ENCODE measurements at places on chromosomes 7 and 10.

- DNase-seq, result no peak
These were observed 103.5 kb downstream of the GPR26 start for GRCh38 chr10:123769647-123770046.

- no peak for DNase-seq
These were observed 28.4 kb upstream of the SEMA3E start for GRCh38 chr7:83677180-83677866.

DNA sequence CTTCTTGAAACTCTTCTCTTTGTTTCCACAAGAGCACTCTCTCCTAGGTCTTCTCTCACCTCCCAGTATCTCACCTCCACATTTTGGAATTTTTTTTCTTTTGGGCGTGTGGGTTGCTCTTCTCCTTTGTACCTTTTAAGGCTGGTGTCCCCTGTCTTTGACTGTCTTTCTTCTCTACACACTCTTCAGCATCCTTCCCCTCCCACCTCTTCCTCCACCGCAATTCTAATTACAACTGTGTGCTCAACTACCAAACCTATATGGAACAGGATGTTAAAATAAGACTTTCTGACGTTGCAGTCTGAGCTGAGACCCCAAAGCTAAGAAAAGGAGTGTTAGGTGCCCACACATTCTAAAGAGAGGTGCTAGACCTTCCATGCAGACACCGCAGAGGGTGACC is 14.0 kb upstream of the ADRB1 start:
- DNase-seq, result no peak

DNA sequence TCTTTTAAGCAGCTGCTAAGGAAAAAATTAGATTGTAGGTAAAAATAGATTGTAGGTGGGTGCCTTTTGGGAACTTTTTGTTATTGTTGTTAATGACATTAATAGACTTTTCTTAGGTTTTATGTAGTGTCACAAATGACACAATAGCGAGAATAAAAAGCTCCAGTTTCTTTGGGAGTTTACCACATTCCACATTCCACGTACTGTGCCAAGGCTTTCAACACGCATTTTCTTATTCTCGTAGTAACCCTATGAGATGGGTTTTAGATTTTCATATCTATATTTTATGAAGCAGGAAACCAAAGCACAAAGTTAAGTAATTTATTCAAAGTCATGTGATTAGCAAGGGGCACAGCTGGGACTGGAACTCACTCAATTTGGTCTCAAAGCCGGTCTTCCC is 103.8 kb downstream of the XRCC2 start:
- DNase-seq, result no peak

DNA sequence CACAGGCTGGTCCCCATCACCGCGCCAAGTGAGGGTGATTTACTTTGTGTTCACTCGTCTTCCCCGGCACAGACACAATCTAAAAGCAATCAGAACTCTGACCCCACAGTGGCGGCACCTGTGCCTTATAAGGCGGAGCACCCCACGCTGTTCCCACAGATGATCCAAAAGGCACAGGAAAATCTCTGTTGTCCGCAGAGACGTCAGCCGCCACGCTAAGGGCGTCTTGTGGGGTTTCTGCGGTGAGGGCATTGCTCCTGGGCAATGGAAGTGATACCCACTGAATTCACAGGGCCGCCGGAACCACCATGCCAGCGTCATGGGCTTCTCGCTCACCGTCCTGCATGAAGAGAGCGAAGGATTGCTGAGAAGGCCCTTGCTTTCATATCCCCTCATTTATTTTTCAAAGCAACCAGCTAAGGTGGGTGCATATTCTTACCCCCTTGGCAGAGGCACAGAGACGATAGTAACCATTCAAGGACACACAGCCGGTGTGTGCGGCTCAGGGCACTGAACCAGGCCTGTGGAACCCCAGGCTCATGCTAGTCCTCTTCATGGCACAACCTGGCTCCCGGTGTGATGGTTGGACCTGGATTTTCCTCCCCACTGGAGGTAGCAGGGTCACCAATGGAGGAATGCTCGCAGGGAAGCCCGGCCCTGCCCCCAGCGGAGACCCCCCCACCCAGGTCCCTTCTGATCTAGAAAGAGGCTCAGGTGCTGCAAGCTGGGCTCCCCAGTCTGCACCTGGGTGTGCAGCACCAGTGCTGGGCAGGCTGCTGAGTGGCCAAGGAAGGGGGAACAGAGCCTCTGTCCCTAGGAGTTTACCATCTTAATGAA is 279.0 kb downstream of the TCERG1L start:
- no peak for DNase-seq

DNA sequence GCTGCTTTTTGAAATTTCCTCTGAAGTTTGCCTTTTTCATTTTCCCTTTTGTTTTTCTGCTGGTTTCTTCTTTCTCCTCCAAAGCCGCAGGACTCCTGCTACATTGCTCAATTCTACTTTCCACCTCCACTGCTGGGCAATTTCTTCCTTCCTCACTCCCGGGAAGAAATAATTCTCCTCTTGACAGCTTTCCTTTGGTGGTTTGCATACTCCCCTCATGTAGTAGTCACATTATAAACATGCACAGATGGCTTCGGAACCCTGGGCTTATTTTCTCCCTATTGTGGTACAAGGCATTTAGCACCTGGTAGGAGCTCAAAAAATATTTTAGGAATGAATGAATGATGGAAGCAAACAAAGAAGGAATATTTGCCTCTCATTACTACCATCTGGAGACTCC is 977.2 kb downstream of the LRMDA start:
- DNase-seq, result no peak

DNA sequence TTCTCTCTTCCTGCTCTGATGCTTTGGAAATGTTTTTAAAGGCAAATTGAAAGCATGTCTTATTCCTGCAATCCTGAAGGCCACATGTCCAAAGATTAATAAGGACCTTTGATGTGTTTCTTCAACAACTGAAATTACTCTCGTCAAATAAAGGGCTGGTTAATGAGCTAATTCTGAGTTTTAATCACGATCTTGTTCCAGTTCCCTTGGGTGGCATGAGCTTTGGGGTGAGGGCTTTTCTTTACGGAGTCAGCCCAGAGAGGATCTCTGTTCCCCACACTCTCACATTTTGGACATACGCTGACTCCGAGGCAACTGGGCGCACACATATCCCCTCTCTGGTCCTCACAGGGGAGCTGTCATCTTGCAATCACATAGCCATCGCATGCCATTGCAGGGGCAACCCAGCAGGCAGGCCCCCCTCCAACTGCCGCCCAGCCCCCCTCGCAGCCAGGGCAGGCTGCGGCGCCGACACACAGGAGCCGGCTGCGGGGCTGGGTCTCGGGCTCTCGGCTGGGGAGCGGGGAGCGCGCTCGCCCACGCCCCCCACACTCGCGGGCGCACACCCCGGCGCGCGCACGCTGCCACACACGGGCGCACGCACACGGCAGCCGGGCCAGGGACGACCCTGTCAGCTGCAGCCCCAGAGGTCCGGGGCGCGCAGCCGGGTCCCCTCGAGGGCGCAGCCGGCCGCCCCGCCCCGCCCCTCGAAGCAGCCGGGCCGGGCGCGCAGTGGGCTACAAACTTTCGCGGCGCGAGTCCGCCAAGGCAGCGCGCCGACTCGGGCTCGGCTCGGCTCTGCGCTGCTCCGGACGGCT is at the start of gene GDF10:
TSS of gene GDF10 (plus strand) at position 587 of the 818 bp plus-strand sequence. CDS start 455 bp downstream, outside the sequence.
- no peak for DNase-seq

DNA sequence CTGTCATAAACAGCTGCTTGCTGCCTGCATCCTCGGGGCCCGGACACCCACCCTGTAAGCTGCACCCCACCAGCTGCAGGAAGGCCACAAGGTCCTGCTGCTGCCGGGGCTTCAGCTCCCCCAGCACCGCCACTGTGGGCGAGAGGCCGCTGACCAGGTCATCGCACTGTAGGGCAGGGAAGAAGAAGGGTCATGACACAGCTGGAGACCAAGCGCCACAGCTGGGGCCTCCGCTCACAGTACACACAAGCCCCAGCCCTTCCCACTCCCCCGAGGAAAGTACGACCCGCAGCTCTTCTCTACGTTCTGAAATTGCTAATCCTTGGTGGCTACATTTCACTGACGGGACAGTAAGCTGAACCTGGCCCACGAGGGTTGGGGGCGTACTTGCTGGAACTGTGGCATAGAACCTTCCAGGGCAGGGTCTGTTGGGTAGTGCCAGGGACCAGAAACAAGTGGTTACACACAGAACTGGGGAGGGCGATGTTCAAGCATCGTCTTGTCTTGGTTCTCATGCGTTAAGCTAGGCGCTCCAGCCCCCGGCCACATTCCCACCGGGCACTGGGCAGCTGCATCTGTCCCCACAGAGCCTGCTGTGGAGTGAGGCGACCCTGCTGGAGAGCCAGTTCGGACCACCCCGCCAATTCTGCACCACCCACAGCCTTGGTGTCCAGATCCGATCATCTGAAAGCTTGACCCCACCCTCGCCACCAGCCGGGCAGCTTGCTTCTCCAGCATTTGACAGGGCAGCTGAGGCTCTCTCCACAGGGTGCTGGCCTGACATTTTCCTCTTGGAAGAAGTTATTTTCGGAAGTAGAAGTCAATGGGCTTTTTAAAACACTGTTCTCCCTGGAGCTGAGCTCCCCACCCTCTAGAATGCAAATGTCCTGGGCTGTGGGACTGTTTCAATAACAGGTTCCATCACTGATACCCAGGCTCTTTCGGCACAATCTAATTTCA is 50.8 kb downstream of the GSDME start:
- no peak for DNase-seq

GRCh38 chr10:123549761-123550454 is 116.2 kb upstream of the GPR26 start:
- DNase-seq, result no peak

DNA sequence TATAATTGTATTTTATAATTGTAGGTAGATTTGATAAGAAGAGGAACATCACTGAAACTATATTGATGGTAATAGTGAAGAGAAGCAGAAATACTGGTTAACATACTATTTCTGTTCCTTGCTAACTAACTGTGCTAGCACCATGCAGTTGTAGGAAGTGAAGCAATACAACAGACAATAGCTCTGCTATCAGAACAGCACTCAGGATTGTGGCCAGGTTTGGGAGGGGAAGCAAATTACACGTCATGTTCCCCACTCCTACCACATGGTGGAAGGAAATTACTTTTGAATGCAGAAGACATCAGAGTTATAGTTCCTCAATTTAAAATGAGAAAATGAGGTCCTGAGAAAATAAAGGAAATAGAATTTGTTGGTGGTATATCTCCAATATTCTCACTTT is 151.1 kb downstream of the DGKB start:
- DNase-seq, result no peak

DNA sequence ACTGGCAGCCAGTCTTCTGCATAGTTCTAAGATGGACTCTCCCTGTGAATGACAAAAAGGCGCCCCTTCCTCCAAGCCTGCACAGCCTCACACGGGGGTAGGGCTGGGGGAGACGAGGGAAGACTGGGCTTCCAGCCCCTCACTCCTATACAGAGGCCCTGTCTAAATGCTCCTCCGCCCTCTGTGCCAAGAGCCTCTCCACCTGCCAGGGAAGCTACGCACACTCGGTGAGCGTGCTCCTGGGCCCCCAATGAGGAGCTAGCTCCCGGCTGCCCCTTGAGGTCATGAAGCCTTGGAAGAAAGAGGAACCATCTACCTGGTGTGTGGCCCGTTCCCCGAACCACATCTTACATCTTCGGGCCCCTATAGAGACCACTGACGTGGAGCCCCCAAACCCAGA is 54.8 kb downstream of the CRTAC1 start:
- DNase-seq, result no peak

DNA sequence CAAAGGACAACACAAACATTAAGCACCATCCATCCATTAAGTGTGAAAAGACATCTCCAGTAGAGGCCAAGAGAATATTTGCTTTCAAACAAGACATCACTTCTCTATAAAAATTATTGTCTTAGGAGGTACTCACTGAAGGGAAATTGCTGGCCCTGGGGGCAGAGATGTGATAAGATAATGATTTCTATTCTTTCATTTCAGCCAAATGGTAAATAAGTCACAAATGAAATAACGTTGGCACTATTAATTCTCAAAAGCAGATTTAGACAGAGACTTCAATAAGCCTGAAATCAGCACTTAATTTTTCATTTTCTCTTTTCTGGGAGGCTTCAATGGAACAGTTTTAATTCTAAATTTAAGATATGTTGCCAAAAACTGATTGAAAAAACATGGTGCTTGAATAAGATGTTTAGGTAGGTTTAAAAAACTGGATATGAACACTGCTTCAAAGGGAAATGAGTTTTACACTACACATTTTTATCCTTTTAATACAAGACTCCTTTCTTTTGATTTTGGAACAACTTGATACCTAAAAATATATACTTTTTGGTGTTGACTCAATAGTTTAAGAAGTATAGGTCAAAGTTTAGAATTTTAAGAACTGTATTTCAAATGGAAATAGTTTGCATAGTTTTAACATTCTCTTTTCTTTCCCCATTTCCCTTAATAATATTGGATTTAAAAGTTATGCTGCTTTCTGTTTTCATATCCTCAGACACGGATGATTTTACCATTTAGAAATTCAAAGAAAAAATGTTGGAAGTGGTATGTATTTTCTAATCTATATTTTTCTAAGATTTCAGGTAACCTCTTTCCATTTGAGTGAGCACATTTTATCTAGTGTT is 204.0 kb downstream of the AHR start:
- DNase-seq, result no peak

GRCh38 chr10:62684911-62685310 is 119.6 kb upstream of the ADO start:
- DNase-seq, result no peak

GRCh38 chr10:91552274-91553095 is 80.4 kb downstream of the PPP1R3C start:
- DNase-seq, result no peak

GRCh38 chr10:35041502-35041879 is 48.6 kb downstream of the CUL2 start:
- no peak for DNase-seq

DNA sequence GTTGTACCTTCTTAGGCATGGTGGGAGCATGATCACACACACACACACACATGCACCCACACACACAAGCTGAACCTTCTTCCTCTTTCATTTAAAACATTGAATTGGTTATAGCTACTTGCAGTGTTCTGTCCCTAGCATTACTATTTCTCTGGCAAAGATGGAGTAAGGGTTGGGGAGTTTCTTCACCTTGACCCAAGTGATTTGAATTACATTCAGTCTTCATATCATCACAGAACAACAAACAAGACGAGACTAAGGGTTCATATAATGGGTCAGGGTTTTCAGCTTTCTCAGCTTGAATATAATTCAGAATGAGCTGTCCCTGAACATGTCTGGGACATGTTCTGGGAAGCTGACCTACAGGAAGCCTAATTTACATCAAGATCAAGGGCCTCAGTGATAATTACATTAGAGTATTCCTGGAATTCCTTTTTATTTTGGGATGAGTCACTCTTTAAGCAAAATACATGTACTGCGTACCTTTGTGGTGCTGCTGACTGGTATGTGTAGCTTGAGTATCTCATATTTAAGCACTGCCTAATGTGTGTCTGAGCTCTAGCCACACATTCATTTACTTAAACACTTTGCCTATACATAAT is 213.5 kb upstream of the TMEM229A start:
- no peak for DNase-seq

All from CD4-positive, alpha-beta T cell treated with Interleukin-6 at 100 ng/mL for 8 hours (primary cell).